ENCODE measurements at places on chromosomes 11 and 22.

- DNase-seq, result no peak
These were observed 17.0 kb downstream of the KCNC1 start for GRCh38 chr11:17751558-17751957.

DNA sequence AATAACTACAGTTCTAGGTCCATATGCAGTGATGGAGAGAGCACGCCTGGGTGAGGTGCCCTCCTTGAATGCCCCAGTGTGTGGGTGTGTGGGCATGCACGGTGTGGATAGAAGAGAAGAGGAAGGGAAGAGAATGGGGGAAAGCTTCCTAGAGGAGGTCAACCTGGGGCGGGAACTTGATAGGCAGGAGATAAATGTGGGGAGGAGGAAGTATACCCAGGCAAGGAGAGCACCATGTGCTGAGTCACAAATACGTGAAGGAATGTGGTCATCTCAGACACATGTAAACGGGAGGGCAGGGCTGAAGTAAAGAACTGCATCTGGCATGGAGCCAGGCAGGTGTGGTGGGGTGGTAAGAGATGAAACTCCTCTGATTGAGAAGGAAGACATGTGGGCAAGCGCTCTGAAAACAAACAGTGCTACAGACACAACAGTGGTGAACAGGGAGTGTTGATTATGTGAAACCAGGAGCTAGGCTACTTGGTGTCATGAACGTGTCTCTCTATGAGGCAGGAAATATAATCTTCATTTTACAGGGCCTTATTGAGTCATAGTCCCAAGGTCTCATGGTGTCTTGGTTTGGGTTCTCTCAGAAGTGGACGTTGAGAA lies 61.5 kb upstream of the EED start:
- peak; percentile 11 for DNase-seq

GRCh38 chr11:134515081-134515960 lies 103.3 kb upstream of the B3GAT1 start:
- DNase-seq, result no peak

DNA sequence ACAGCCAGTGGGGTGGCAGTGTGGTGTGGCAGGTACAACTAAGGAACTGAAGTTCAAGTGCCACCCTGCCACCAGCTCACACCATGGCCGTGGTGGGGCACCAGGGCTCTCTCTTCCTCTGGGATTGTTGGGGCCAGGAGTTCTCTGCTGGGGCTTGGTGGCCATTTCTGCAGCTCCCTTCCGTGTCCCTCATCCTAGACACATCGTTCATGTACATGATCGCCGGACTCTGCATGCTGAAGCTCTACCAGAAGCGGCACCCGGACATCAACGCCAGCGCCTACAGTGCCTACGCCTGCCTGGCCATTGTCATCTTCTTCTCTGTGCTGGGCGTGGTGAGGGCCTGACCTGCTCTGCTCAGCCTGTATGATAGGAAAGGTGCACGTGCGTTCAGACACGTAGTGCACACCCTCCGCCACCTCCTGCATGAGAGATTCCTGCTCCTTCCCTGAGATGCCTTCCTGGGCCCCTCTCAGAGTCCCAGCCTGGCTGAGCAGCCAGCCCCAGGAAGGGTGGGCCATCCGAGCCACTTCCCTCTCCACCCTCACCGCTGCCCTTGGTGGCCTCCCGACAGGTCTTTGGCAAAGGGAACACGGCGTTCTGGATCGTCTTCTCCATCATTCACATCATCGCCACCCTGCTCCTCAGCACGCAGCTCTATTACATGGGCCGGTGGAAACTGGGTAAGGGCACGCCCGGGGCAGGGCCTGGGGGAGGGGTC lies 7.3 kb upstream of the TAGLN start:
- no peak for DNase-seq

- no peak for DNase-seq
These were observed 141.6 kb downstream of the BUD13 start for GRCh38 chr11:116631201-116631600.

DNA sequence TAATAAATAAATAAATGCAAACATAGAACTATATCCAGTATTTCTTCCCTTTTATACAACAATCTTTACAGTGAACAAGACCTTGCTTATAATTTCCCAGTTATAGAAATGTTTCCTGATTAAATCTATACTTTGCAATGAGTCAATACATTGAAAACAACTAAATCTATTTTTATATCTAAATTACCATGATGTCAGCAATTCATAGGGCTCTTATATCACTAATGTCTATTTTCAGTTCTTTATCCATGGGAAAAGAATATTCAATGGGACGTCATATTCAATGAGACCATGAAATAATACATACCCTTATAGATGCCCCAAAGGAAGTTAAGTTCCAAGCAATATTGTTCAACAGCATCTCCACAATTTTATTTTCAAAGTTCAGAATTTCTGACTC lies 359.9 kb downstream of the CASP12 start:
- no peak for DNase-seq

DNA sequence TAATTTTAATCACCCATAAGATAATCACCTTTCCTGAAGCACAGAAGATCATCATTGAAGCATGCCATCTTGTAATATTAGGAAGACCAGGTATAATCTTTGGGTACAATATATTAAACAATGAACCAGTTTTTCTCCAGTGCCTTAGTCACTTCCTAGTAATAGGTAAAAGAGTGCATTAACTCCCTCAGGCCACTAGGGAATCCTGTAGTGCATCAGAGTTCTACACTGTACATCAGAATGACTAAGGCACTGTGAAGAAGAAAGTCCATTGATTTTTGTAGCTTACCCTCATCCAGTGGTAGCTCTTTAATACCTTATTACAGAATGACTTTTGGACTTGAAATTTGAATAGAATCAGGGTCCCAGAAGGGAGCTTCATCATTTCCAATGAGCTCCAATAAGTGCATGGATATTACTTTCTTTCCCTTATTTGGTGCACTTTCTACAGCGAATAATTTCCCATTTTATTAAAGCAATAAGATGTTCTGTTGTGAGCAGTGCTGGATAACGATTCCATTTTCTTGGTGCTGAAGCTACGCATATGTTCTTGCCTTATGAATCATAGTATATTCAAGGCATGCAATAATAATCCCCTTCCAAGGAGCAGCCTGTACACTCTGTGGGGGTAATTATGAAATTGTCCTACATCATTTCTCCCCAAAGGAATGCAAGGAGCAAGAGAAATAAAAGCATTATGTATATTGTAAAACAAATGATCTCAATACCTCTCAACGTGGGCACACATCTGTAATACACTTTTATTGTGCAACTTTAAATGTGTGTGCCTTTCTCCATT lies 4.7 kb downstream of the C11orf87 start:
- DNase-seq, result no peak

DNA sequence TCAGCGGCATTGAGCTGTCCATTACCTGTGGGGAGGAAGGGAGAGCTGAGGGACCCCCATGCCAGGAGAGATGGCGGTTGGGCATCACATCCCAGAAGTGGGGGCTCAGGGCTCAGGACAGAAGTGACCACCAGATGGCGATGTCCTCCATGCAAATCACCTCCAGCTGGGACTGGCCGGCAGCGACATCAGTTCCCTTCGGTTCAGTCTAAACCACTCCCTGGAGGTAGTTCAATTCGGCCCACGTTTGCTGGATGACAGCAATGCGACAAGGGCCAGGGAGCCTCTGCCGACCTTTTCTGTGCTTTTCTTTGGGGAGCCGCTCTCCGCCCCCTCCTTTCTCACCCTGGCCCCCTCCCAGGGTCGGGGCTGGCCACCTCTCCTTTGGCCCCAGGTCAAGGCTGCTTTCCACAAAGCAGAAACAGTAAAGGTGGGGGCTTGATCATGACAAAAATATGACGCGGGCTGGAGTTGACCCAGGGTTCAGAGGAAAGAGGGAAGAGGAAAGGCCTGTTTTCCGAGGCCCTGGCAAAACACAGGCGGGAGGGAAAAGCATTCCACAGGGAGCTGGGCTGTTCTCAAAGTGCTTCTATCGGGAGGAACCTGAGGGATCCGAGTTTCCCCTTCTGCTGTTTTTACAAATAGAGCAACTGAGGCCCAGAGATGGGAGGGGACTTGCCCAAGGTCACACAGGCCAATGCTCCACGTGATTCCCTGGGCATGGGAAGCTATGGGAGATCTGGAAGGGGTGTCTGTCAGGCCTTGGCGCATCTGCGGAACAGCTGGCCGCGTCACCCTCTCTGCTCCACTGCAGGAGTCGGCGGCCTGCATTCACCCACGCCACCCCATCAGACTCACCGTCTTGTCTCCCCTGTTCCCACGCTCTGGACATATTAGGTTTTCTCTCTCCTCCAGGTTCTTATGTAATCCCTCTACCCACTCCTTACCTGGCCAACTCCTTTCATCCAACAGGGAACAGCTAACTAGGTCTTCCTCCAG lies 54.7 kb downstream of the FBXO7 start:
- peak; percentile 32 for DNase-seq

DNA sequence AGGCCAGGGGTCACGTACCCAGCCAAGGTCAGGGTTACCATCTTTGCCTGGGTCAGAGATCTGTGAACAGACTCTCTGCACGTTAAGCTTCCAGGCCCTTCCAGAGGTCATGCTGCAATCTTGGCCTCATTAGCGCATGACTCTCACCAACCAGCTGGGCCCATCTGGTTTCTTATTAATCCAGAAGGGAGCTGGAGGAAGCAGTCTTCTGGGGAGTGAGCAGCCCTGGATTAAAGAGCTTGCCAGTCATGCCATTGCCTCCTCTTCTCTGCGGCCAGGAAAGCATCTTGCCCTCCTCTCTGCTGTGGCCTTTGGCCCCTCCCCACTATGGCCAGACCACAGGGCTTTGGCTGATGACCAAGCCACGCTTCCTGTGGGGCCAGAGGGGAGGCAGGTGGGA lies 57.4 kb downstream of the CHST1 start:
- no peak for DNase-seq

- no peak for DNase-seq
These were observed 7.5 kb downstream of the PGM2L1 start for GRCh38 chr11:74390697-74391096.

DNA sequence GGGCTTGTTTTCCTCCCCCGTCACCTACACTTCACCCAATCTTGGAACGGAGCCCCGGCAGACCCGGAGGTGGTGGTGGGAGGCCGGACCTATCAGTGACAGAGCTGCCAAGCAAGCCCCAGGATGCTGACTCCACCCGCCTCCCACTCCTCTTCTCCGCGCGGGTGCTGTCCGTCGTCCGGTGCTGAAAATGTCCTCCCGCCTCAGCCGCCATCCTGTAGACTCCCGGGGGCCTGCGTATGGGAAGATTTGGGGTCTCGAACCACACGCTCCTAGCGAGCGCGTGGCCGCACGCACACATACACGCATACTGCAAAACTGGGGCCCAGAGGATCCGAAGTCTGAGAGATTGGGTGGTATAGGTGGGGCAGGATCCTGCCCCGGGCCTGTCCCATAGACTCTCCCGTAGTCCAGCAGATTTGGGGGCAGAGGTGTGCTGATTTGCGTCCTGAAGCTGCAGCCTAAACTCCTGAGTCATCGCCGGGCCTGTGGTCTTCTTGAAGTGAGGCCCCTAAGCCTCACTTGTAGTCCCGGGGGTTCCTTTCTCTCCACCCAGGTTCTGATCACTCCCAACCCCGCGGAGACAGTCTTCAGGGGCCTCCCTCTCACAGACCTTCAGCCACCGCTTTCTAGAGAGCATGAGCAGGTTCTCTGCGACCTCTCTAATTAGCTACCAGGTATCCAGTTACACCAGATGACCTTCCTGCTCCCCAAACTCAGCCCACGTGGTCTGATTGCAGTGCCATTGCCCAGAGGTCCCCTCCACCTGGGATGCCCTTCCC lies 796 bp upstream of the YIF1A start:
- DNase-seq, result no peak

DNA sequence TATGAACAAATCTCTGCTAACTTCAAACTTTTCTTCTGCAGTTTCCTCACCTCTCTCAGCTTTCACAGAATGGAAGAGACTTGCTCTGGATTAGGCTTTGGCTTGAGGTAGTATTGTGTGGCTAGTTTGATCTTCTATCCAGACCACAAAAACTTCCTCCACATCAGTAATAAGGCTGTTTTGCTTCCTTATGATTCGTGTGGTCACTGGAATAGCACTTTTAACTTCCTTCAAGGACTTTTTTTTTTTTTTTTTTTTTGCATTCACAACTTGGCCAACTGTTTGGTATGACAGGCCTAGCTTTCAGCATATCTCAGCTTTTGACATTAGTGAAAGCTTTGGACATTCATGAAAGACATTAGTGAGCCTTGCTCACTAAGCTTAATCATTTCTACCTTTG lies 47.5 kb upstream of the LRRC55 start:
- no peak for DNase-seq
